SK-N-DZ (cell line): ENCODE measurements at places on chromosomes 16 and 17.

- no peak for DNase-seq
Observed at GRCh38 chr16:30715750-30716445, 16.9 kb downstream of the SRCAP start.

DNA sequence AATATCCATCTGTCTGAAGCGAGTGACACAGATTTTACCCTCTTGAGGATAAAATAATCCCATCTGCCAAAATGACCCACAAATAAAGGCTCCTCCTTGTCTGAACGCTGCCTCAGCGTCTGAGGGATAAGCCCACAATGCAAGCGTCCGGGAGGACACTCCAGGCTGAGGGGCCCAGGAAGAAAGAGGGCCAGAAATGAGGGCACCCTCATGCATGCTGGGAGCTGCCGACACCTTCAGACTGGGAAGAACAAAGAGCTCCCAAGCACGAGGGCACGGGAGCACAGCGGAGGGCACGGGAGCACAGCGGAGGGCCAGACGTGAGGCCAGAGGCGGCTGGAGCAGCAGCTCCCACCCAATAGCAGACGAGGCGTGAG is 126.9 kb downstream of the ZNF778 start:
- no peak for DNase-seq

DNA sequence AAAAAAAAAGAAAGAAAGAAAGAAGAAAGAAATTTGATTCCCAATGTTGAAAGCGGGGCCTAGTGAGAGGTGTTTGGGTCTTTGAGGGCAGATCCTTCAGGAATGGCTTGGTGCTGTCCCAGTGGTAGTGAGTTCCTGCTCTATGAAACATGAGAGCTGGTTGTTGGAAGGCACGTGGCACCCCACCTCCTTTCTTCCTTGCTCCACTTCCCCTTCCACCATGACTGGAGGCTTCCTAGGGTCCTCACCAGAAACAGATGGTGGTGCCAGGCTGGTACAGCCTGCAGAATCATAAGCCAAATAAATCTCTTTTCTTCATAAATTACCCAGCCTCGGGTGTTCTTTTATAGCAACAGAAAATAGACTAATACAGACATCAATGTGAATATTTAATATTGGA is 147.3 kb upstream of the KCNJ18 start:
- DNase-seq: no peak

- DNase-seq: peak; percentile 26
Observed at GRCh38 chr17:68777243-68777855, 176.2 kb upstream of the FAM20A start.
